Activated naive CD4-positive, alpha-beta T cell (primary cell): ENCODE measurements at places on chromosomes 2 and 18.

DNA sequence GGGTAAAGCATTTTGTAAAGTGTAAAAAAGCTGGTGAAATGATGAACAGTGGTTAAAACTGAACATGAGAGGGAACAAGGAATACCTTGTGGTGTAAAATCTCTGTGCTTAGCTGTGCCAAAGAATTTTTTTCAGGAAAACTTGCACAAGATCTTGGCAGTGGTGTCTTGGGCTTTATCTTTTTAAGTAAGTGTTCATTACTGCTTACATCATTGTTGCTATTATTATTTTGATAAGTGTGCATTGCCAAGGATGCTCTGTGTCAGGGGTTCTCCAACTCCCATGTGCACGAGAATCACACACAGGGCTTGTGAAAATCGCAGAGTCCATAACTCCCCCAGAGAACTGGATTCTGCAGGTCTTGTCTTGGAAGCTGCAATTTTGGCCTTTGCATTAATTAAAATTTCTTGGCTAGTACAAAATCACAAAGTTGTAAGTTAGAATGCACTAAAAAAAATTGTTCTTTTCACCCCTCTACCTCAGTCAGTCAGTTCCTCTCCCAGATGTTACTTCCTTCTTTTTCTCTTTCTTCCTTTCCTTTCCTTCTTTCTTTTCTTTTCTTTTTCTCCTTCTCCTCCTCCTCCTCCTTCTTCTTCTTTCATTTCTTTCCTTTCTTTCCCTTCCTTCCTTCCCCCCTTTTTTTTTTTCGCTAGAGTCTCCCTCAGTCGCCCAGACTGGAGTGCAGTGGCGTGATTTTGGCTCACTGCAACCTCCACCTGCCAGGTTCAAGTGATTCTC, 37.8 kb downstream of the GATA6 start:
- no peak for DNase-seq

- DNase-seq, result no peak
Measured at GRCh38 chr2:79432731-79433146, 80.1 kb upstream of the CTNNA2 start.

DNA sequence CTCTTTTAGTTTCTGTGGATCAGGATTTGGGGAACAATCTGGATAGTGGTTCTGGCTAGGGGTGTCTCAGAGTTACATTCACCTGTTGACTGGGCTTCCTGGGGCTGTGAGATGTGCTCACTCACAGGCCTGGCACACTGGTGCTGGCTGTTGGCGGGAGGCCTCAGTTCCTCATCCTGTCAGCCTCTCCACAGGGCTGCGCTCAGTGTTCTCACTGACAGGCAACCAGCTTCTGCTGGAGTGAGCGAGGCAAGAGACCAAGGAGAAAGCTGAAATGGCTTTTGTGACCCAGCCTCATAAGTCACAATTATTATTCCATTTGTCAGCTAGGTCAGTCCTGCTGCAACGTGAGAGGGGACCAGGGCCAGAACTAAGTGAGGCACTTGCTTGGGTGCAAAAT, 180.6 kb upstream of the GLI2 start:
- no peak for DNase-seq

DNA sequence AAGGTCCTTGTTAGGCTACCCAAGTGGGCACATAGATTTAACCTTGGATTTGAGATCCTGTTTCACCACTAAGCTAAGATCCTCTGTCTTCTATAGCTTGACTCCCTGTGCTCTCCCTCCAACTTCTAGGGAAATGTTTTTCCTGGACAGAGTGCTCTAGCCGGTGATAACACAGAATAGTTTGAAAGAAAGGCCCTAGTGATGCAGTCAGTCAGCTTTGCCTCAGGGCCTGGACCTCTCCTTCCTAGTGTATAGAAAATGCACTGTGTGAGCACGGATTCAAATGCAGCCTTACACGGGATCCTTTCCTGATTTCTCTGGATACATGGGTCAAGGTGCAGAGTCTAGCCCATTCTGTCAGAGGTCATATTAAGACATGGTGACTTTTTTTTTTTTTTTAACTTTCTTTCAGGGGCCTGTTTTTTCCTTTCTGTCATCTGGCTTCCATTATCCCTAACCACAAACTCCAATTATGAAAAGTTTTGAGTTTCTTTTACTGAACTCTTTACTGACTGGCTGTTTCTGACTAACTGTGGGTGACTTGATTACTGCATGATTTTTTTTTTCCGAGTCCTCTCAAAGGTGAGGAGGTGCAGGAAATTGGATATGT, 122.6 kb downstream of the LRP1B start:
- no peak for DNase-seq

DNA sequence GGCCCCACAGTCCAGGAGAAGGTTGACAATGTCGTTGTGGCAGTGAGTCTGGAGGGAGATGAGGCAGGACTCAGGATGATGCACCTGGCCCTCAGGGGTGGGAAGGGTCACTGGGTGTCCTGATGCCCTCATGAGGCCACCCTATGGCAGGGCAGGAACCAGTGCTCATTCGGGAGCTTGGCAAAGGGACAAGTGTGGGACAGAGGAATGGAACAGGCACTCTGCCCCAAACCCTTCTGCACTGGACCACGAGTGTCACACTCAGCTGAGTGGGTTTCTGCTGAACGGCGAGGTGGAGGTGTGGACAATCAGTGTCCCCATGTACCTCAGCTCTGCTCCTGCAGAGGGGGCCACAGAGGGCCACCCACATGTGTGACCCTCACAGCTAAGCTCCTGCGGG, 32.0 kb downstream of the ANKMY1 start:
- DNase-seq, result no peak

- DNase-seq, result no peak
Measured at GRCh38 chr2:121131375-121131774, 153.6 kb downstream of the TFCP2L1 start.

DNA sequence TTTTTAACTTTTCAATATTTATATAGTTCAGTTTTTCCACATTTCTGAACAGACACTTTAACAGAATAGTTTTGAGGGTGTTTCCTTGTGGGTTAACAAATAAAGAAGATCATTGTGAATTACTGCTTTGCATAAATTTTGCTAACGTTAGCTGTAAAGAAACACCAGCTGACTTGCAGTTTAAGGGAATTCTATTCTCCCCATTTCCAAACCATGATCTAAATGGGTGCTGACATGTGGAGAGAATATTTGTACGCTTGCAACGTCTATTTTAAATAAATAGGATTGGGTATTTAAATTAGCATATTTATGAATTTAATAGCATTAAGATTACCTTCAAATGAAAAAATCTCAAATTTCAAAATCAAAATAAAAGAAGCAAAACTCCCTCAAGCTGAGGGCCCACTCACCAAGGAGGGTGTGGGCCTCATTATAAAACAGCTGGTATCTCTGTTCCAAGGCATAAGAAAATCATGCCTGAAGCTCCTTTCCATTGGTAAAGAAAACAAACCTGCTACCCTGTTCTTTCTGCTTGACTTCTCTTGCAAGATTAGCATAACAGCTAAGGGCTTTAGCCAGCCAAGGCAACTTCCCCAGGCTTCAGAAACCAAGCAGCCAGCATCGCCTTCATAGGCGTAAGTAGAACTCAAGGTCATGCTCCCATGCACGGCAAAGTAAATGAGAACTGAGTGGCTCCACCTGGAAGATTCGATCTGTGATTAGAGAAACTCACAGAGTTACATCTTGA, 3.2 kb downstream of the MRO start:
- DNase-seq, result no peak

DNA sequence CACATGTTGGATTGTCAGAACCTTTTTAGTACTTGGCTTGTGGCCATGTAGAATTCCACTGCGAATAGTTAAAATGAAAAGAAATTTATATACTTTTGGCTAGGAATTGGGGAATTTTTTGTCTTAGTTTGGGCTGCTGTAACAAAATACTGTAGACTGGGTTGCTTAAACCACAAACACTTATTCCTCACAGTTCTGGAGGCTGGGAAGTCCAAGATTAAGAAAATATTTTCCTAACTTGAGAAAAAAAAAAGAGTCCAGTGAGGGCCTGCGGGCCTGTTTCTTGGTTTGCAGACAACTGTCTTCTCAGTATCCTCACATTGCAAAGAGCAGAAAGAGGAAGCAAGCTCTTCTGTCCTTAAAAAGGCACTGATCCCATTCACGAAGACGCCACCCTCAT, 81.9 kb downstream of the CD226 start:
- DNase-seq, result no peak

DNA sequence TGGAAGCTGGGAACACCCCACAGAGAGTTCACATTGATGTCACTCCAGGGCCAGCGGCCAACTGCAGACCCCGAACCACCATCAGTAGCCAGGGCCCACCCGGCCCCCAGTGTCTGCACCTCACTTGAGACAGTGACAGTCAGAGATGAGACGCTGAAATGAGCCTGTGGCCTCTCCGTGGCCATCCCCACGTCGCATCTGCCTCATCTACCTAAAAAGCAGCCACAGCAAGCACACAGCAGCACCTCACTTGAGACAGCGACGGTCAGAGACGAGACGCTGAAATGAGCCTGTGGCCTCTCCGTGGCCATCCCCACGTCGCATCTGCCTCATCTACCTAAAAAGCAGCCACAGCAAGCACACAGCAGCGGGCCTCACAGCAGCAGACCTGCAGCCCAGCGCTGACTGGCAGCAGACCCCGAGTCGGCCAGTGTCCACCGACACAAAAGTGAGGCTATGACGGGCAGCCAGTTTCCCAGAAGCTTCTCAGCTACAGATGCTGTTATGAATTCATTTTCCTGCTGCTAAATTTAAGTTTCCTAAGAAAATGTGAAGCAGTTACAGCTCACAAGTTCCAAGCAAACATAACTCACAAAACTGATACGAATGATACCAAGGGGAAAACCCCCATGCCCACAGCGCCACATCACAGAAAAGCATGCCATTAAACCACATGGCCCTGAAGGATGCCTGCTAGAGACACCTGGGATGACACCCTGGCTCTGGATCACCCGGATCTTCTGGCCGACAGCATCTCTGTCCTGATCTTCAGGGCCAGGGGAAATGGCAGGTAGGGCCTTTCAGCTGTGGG, 27.7 kb downstream of the SNORC start:
- no peak for DNase-seq

DNA sequence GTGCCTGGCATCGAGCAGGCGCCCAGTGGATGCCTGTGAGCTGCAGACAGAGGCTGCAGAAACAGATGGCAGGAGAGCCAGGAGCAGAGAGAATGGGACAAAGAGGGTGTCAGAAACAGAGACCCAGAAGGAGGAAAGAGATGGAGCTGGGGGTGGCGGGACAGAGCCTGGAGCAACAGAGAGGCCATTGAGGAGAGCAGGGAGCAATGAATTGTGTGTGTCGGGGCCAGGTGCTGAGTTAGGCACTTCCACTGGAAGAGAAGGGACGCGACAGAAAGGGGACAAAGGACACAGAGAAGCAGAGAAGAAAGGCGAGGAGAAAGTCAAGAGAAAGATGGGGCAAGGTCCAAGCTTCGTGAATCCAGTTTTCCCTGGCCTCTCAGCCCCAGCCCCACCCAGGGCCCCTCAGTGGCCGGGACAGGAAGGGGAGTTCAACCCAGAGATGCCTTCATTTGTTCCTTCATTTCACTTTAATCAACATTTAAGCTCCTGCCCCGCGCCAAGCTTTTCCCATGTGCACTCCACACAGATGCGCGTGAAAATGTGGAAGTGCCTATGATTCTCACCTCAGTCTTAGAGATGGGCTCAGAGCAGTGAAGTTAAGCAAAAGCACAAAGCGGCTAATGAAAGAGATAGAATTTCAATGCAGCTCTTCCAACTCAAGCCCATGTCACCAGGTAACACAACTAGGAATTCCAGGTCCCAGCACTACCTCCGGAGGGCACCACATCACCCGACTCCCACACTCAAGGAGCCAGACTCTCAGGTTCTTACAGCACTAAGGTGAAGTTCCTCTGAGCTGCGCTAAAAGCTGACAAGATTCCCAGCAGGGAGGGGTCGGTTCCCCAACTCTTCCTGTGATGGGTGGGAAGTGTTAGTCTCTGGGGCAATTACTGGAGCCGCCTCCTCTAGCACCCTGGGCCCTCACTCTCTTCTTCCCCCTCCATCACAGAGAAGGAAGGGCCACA, 55.1 kb downstream of the TNS1 start:
- DNase-seq, result no peak

DNA sequence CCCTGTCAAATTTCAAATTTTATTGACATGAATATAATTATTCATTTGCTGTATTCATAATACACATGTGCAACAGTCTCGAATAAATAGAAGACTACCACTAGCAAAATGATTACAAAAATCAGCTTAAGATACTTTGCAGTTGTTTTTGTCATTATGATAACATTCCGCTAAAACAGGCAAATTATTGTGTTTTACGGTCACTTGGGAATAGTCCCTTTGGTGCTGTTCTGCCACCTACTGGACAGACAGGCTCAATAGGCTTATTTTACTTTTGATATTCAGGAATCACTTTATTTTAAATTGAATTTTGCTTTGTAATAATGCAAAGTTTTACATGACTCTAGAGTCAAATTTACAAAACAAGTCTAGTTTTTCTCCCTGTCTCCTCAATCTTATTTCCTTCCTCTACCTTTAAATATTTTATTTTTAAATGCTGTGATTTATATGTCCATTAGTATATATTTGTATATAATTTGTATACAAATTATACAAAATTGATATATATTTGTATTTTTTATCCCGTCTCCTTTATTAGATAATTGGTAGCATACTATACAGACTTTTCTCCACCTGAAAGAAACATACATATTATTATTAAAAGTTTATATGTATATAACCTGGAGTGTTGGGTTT, 456.3 kb downstream of the DLGAP1 start:
- no peak for DNase-seq

GRCh38 chr2:95052307-95052706, 26.8 kb downstream of the MAL start:
- no peak for DNase-seq

DNA sequence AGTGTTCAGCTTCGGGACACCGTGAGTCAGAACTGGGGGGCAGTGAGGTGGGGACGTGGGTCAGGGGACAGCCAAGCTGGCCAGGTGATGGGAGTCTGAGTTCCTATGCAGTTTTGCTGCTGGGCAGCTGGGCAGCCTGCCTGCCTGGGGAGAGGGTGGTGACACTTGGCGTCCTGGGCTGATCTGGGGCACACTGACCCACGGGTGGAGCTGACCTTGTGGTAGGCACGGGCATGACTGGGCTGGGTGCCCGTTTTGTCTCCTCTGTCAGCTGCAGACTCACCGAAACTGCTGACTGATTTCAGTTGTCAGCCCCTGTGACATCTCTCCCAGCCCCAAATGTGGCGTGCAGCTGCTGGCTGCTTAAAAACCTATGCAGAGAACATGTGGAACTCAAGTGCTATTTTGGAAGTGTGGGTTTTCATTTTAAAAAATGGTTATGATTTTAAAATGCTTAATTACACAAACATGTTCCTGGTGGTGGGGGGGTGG, 32.6 kb upstream of the E2F6 start:
- DNase-seq, result no peak

DNA sequence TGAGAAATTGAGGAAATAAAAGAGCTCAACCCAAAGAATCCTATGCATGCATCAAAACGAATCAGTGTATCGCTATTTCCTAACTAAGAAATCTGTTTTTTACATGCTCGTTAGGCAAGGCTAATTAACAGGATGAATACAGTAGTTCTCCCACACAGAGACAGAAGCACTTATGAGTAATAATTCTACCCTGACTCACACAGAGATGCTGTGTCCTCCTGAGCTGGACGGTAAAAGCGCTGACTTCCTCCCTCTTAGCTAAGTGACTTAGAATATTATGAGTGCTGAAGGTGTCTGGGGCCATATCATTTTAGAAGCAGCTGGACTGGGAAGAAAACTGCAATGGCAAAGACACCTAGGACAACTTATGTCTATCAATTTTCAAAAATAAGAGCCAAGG, 18.5 kb downstream of the PLEKHM3 start:
- no peak for DNase-seq

GRCh38 chr18:76553715-76554546, 58.9 kb upstream of the ZNF516 start:
- no peak for DNase-seq
